Renal cortical epithelial cell (primary cell): ENCODE measurements at places on chromosomes 5 and 9. TPM values are rescaled to one million over a fixed set of nuclear protein-coding genes. Genes with fewer than 3 reads are reported as not detected.

GRCh38 chr9:79895232-79895631, 323.5 kb downstream of the TLE4 start:
- DNase-seq = no peak

GRCh38 chr9:37465249-37466036, at the start of gene ZBTB5:
Gene ZBTB5 (minus strand): TSS chr9:37465450. CDS start chr9:37442551, 22,899 bp downstream.
- peak; percentile 100 for DNase-seq

- no peak for DNase-seq
These were observed 31.3 kb downstream of the ISOC1 start for GRCh38 chr5:129125819-129126218.

DNA sequence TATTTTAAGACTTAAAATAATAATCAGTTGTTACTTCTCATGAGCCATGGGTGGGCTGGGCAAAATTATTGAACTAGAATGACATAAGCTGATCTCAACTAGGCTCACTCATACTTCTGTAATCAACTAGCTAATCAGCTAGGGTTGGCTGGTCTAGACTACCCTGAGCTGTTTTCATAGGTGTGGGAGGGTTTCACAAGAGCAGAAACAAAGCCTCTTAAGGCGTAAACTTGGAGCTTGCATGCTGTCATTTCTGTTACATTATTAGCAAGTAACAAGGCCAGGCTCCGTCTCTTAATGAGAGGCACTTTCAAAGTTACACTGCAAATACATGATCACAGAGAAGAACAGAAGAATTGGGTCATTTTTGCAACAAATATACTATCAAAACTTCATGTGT, 57.2 kb upstream of the GHR start:
- DNase-seq = peak; percentile 4

- DNase-seq = peak; percentile 99
These were observed 42.8 kb downstream of the TIMD4 start for GRCh38 chr5:156920042-156920860.

DNA sequence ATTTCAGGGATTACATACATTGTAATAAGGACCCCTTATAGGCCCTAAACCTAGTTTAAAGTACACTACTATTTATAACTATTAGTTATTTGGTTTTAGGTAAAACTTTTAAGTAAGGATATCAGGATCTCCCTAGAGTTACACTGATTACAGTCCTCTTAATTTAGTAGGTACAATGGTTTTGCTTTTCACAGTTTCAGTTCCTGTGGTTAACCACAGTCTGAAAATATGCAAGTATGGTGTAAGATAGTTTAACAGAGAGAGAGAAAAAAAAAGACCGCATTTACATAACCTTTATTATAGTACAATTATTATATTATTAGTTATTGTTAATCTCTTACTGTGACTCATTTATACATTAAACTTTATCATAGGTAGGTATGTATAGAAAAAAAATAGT, 725.3 kb upstream of the PTPRD start:
- peak; percentile 2 for DNase-seq

DNA sequence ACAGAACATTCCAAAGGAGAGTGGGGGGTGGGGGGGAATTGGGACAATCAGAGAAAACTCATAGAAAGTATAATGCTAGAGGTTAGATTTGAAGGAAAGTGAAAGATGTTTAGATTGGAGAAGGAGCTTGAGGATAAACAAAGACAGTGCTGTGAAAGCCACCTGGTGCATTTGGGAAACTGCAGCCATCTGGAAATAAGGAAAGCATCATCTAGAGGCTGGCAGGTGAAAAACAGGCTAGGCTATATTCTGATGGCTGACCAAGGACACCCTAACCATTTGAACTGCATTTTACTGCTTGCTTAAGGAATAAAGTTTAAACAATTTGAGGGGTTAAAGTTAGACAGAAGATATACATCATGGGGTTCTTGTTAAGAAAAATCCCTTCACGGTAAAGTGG, 296.4 kb downstream of the CETN3 start:
- no peak for DNase-seq

- no peak for DNase-seq
These were observed 35.2 kb downstream of the PIK3R1 start for GRCh38 chr5:68250661-68251298.

DNA sequence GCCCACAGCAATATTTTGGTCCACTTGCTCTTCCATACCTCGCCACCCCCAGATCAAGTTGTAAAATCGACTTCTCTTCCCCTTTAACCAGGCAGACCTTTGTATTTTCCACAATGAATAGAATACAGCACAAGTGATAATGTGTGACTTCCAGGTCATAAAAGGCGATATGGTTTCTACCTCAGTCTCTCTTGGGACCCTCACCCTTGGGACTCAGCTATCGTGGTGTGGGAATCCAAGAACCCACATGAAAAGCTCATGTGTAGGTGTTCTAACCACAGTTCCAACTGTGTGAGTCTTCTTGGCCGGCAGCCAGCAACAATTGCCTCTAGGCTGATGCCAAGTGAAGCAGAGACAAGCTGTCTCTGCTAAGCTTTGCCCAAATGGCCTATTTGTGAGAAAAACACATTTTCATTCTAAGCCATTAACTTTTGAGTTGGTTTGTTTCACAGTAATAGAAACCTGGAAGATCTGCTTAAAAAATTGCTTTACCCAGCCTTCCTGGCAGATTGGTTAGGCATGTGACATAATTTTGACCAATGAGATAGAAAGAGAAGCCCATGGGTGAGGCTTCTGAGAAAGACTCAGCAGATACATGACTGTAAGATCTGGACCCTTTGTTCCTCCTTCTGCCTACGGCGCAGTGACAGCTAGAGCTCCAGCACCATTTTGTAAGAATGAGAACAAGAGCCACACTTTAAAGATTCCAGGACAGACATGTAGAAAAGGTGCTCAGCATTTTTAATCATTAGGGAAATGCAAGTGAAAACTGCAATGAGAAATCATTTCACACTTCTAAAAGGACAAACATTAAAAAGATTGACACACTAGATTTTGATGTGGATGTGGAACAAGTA, 18.3 kb upstream of the MLLT3 start:
- DNase-seq = peak; percentile 92

DNA sequence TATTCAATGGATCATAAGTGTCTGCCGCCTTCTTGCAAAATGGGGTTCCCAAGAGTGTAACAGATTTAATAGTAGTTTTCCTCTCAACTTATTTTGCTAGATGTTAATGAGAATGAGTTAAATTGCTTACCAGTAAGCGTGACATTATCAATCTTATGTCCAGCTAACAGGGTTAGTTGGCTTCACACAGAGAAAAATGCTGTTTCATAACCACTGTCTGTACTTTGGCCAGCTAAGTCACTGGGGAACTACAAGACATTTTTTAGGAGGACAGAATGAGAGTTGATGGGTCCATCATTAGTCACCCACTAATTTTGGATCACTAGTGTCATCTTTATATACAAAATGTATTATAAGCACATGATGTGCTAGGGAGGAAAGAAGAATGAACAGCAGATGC, 1.4 kb downstream of the CDC37L1 start:
- DNase-seq = peak; percentile 58

DNA sequence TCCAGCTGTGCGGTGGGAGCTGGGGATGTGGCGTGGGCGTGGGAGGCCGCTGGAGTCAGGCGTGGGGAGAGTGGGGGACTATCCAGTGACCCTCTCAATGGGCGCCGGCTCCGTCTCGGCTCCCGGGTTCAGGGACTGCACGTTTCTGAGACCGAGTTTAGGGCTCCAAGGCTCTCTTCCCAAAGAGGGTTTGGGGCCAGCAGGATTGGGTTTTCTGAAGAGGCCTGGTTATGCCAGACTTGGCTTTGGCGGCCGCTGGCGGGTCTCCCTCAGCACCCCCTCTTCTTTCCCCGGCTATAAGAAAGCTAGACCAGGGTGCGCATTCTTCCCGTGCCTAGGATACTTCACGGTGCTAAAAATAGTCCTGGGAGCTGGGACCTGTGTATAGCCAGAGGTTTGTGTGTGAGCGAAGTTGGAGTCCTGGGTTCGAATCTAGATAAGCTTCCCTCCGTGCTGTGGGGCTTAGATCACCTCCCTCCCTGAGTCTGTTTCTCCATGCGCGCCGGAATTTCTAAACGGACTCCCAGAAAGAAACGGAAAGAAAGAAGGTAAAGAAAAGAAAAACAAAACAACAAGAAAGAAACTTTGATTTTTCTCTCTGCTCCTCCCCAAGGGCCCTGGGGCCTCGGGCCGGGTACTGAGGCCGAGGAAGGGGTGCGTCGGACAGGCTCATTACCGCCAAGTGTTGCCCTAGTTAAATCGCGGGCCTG, 5.0 kb downstream of the HAND1 start:
- no peak for DNase-seq

DNA sequence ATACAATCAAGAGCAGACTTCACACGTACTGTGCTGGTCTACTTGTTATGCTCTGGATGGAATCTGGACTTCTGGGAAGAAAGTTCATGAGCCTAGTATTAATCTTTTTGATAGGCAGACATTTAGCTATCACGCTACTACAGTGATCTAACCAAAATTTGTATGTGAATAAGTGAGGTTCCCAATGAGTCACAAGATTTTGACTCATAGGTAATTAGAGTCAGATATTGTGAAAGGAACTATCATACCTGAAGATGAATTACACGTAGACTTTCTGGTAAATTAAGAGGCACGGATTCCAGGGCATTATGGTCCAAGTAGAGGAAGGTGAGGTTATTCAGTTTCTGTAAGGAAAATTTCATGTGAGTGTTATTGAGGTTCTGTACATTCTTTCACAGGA, 18.4 kb downstream of the OGN start:
- DNase-seq = peak; percentile 18

GRCh38 chr5:55711507-55712022, 559 bp downstream of the SLC38A9 start:
- DNase-seq = no peak

DNA sequence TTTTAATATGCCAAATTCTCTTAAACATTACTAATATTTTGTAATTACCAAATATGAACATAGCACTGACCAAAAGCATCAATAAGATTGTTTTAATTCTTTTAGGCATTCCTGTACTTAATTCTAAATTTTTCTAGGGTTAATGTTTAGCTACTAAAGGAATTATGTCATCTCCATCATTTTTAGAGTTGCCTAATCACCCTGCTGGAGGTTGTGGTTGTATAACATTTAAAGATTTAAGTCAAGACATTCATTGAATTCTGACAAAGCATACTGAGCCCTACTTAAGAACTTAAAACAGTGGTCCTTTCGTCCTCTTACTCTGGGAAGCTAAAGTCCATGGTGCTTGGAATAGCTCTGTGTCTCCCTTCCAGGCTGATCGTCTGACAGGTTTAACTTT, 28.1 kb upstream of the DAB2 start:
- peak; percentile 83 for DNase-seq

DNA sequence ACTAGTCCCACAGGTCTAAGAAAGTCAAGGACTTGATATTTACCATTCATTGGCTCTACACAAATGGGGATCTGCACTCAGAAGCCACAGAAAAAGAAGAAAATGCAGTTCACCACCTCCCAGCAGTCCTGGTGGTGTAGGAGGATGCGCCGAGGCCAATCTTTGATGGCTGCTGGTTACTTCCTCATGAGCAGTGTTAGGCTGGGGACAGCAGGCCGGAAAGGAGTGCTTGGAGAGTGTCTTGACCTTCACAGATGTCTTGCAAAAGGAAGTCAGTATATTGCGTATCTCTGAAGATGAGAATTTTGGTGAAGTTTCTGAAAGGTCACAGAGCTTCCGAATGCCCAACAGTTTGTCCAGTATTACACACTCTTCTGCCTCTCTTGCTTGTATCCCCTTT, 597.0 kb downstream of the EBF1 start:
- no peak for DNase-seq

DNA sequence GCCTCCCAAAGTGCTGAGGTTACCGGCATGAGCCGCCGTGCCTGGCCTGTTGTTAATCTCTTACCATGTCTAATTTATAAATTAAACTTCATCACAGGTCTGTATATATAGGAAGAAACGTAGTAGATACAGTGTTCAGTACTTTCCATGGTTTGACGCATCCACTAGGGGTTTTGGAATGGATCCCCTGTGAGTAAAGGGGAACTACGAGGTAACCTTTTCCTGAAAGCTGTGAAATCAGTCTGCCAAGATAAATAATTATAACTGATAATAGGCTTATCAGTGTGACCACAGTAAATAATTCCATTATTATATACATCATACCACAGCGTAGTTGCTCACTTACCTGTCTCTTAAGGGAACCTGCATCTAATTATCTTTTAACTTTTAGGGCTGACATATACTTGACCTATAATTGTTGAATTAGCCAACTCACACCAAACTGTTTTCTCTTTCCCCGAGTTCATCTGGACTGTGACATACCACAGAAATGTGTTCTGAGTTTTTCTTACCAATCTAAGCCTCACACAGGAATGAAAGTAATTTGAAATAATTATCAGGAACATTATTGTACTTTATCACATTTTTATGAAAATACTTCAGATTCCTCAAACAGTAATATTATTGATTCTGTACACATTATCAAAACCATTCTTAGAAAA, 42.9 kb downstream of the DAPK1 start:
- no peak for DNase-seq

DNA sequence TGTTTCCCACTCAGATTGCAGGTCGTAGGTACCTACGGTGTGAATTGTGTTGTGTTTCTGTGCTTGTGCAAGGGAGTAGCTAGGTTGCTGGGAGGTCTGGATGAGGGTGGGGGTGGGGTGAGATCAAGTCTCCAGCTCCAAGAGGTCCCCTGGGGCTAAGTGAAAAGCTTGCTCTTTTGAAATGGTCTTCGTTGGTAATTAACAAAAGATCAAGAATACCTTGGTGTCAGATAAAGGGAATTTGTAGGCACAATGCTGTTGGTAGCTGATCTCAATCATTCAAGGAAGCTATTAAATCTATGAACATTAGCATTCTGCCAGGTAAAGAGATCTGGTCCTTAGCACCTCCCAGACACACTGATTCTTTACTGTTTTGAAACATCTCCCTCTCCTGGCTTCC, 928 bp upstream of the PCDHGC4 start:
- DNase-seq = no peak

- DNase-seq = peak; percentile 90
These were observed 126.1 kb downstream of the NR2F1-AS1 start for GRCh38 chr5:93454896-93455295.

DNA sequence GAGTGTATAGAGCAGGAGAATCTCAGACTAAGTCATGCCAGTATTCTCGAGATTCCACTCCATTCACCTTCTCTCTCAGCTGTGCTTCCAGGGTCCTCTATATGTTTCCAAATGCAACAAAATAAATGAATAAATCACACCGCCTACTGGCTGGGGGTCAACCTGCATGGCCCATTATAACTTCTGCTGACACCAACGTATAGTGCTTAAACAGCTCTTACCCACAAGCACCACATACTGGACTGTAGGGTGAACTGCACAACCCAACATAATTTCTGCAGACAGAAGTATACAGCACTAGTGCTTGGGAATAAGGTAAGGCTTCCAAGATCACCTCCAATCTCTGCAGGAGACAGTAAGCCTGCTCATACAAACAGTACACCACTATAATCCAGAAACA, 33.1 kb upstream of the HTR4 start:
- peak; percentile 24 for DNase-seq

Gene LCN2
- total RNA-seq = 23.6 and 38.2 TPM in 2 replicates

Gene CDH10
- total RNA-seq = 0.05 TPM in 1 of 2 replicates, not detected in the other

Gene SPATA31E1
- not detected in 2 replicates for total RNA-seq

Gene OCLN
- 63.4 and 66.1 TPM in 2 replicates for total RNA-seq

Gene PAEP
- total RNA-seq = not detected in 2 replicates

Gene QRFP
- total RNA-seq = not detected in 2 replicates

Gene CDC25C
- total RNA-seq = 0.35 and 2.6 TPM in 2 replicates

Gene SUSD3
- total RNA-seq = 5.1 and 6.9 TPM in 2 replicates
